Thyroid gland (tissue), 4 donors: ENCODE measurements at places on chromosomes 13 and 19. TPM values are rescaled to one million over a fixed set of nuclear protein-coding genes. Genes with fewer than 3 reads are reported as not detected.

DNA sequence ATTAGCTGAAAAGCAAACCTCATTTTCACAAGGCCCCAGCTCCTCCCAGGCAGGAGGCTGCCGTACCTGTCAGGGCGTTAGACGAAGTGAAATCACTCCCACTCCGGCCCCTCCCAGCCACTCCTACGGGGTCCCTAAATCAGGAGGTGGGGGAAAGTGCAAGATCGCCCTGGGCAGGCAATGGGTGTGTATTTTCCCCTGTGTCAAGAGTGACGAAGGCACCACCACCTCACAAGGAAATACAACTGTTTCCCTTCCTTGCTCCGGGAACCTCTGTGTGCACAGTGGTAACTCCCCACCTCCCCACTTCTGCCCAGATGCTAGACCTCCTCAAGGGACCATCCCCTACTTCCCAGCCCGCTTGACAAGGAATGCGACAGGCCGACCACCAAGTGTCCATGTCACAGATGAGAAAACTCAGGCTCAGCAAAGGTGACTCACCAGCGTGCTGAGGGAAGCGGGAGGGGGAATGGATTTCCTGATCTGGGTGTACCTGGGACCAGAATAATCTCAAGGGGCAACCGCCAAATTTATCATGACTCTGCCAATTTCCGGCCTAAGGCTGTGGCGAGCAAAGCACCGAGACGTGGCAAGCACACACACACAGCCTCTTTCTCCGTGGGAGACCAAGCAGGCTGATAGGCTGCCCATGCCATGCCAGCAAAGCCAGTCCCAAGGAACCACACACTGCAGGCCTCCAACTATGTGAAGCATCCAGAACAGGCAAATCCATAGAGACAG is 7.3 kb downstream of the PPP6R1 start:
- DNase-seq, result peak; percentile 49

- no peak for DNase-seq
Measured at GRCh38 chr19:30530751-30531150, 158.6 kb downstream of the ZNF536 start.

Gene RAB20
- 37.2 TPM for total RNA-seq

DNA sequence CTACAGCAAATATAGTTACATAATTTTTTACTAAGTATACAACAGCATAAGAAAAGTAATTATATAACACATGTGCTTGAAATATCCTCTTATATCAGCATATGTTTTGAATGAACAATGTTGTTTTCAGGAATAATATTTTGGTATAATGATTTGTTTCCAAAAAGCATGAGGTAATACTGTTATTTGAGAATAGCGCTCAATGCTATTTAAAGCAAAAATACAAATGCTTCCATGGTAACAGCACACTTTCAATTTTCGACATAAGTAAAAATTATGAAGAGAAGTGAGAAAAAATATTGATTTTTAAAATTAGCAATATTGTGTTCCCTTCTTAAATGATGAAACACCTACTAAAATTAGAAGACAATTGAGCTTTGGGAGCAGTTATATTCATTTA is 715.9 kb upstream of the ATXN8OS start:
- DNase-seq, result no peak
